ENCODE measurements at places on chromosomes 12 and 14. TPM values are rescaled to one million over a fixed set of nuclear protein-coding genes. Genes with fewer than 3 reads are reported as not detected.

DNA sequence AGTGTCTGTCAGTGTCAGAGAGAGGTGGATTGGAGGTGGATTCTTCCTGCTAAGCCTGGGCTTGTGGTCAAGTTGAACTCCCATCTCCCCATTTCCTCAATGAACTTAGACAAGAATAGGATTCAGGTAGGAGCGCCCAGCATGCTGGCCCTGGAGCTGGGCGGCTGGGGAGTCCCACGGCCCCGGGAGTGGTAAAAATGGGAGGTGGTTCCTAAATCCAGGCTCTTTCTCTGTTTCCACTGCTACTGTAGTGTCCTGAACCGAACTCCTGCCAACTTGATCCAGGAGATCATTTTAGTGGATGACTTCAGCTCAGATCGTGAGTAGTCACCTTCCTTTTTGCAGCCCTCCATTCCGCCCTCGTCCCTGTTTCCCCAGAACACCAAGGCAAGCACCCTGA lies 65.1 kb downstream of the GALNT16 start:
- no peaks in the 10 kb centered on the region for H3K4me1 ChIP-seq
- no peaks in the 10 kb centered on the region for H3K36me3 ChIP-seq
- H3K4me3 ChIP-seq, result no peak overlapping the region
- H3K27me3 ChIP-seq, result no peaks in the 10 kb centered on the region

ABCC9 gene
- total RNA-seq, result 0.07 TPM

DNA sequence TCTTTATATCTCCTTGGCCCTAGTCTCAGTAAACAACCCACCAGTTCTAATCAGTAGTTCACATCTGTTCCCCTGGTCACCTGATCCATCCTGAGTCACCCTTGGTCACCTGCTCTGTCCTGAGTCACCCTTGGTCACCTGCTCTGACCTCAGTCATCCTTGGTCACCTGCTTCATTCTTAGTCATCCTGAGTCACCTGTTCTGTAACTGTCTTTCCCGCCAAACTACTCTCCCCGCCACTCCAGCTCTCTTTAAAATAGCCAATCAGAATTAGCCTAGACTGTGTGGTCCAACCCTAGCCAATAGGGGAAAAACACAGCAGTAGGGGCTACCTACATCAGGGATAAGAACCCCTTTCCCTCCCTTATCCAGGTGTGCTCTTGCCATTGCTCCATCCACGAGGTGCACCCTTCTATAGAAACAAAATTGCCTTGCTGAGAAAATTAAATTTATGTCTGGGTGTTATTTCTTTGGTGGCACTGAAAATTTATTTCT lies 245.4 kb upstream of the DIO3 start:
- no peak for DNase-seq
- H3K36me3 ChIP-seq, result no peaks in the 10 kb centered on the region
- no peaks in the 10 kb centered on the region for H3K4me1 ChIP-seq
- H3K4me3 ChIP-seq, result no peak overlapping the region
- H3K27ac ChIP-seq, result no peak overlapping the region
- H3K27me3 ChIP-seq, result no peaks in the 10 kb centered on the region

MGP gene
- not detected for total RNA-seq

CLEC4C gene
- not detected for total RNA-seq
